Upper lobe of right lung (tissue), 1 donor: ENCODE measurements at places on chromosomes 5 and 9.

DNA sequence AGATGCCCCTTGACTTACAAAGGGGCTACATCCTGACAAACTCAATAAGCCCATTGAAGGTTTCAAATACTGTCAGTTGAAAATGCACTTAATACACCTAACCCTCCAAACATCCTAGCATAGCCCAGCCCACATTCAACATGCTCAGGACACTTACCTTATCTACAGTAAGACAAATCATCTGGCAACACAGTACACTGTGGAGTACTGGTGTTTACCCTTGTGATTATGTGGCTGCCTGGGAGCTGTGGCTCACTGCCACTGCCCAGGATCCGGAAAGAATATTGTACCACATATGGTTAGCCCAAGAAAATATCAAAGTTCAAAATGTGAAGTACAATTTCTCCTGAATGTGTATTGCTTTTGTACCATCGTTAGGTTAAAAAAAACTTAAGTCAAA is 562.2 kb downstream of the HTR1A start:
- DNase-seq, result no peak

GRCh38 chr5:137743031-137743640 is 7.2 kb upstream of the KLHL3 start:
- DNase-seq, result no peak

DNA sequence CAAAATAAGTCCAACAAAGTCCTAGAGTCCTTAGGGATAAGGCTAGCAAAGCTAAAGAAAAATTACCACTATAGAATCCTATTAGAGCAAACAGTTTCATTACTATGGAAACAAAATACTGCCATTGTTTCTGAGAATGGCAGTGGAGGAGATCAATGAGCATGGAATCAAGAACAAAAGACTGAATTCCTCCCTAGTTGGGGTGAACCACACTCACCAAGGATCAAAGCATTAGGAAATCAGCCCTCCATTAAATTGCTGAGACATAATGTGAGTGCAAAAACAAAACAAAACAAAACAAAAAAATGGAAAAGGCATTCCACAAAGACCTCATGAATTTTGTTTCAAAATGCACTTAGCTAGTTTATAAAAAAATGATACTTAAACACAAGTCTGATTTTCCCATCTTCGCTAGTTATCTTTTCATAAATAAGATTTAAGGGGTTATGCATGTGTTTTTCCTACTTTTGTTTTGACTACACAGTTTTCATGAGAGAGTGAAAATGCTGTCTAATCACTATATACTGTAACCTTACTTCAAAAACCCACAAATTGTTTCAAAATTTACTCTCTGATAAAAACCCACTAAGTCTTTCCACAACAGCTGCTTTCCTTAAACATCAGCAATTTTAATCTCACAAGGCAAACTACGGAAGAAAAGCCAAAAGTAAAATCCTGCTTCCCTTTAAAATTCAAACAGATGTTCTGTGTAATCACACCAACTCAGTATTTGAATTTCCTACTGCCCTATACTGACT is 9.7 kb downstream of the SERINC5 start:
- no peak for DNase-seq

DNA sequence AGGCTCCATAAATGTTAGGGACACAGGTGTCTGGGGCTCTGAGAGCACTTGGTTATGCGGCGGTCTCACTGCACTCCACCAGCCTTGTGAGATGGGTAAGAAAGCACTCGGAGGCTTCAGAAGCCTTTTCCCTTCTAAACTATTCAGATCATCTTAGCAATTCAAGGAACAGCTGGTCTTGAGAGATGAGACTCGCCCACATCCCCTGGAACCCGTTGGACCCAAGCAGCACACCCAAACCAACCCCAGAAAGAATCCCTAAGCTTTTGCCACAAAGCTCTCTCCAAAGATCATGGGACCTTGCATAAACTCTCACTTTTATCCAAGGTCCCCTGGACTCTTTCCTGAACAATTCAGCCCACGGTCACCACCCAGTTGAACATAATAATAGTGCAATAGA is 90.2 kb downstream of the RAPGEF1 start:
- DNase-seq, result no peak

DNA sequence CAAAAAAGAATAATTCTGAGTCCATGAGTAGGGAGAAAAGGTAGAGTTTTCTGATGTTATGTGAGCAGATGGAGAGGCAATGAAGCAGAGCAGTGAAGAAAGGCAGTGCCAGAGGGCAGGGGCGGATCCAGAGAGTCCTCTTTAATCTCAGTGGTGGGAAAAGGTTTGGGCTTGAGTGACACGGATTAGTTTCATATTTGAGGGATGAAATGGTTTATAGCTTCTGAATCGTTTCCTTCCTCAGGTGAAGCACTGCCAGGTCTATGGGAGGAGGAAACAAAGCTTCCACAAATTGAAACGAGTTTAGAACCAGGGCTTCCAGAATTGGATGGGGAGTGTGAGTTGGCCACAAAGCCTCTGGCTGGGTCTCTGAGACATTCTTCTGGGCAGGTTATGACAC is 517.0 kb upstream of the PAPPA start:
- DNase-seq, result no peak

DNA sequence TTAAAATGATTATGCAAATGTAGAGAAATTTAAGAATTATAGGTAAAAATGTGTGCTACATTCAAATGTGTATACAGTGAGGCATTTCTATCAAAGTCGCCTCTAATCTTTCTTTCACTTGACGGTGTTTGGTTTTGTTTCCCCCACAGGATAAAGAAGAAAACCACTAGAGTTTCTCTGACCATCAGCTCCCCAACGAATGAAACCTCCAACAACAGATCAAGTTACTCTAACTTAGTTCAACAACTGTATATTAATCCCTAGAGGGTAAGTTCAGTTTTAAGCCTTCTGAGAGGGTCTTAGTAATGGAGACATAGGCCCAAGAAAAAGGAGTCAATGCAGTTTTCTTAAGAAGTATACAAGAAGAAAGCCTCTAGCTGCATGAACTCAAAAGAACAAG is 11.5 kb upstream of the MYOT start:
- no peak for DNase-seq

- peak; percentile 85 for DNase-seq
Observed at GRCh38 chr5:154755361-154756008, at the start of gene LARP1. LARP1 (plus strand) TSS chr5:154755377; CDS start chr5:154755758, 381 bp downstream.

DNA sequence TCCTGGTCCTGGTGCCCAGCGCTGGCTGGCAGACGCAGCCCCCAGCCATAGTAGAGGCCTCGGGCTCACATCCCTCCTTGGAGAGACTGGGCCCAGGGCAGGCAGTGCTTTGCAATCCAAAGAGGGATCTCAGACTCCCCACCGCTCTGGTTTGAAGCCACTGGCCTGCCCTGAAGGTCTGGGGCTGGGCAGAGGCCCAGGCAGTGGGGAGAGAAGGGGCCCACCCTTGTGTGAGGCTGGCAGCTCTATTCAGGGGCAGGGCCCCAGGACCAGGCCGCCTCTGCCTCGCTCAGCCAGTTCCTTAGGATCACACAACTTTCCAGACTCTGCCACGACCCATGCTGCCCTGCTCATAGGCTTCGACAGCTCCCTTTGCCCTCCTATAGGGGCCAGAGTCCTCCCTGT is 10.7 kb upstream of the SEC16A start:
- no peak for DNase-seq

DNA sequence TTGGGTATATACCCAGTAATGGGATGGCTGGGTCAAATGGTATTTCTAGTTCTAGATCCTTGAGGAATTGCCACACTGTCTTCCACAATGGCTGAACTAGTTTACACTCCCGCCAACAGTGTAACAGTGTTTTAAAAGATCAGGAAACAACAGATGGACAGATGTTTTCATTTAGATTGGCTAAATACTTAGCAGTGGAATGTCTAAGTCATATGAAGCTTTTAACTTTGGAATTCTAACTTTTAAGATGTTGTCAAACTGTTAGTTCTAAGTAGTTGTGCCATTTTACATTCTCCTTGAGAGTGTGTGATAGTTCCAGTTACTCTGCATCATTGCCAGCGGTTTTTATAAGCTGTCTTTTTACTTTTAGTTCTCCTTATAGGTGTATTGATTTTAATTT is 688.8 kb downstream of the SEMA5A start:
- DNase-seq, result no peak

GRCh38 chr5:90338712-90339372 is 70.7 kb downstream of the CETN3 start:
- DNase-seq, result no peak

GRCh38 chr5:102754767-102755431 is at the start of gene PAM:
PAM (plus strand) TSS chr5:102755305; CDS start chr5:102866196, 110,891 bp downstream.
- DNase-seq, result peak; percentile 92

GRCh38 chr5:92916036-92916435 is 665.0 kb downstream of the NR2F1-AS1 start:
- no peak for DNase-seq

GRCh38 chr5:143955141-143955540 is 143.2 kb downstream of the HMHB1 start:
- DNase-seq, result no peak

DNA sequence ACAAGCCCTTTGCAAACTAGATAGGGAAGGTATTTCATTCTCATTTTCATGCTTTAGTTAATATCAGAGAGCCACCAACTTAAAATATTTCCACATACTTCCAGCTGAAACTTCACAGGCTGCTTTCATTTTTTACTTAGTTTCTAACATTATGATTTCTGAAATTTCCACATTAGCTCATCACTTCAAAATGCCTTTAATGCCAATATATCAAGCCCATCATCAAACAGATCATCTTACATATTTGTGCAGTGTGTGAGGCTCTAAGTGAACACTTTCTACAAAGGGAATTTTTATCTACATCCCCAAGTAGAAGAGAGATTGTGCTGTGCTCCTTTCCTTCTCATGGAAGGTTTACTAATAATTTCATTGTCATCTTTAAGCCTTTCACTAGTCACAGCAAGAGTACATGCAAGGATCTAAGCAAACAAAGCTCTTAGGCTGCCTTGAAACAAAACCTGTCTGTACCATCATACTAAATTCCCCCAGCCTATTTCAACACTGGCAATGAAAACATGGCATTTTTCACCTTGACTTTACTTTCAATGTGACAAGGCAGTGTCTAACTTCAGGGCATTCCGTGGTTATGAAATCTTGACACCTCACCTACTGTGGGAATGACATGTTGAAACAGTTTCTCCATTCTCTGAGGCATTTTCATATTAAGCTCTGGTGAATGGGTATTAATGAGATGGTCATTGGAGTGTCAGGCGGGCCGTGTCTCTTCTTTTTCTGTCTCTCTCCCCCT is 45.4 kb downstream of the PPP2R2B start:
- no peak for DNase-seq
